Left cardiac atrium (tissue), 4 donors: ENCODE measurements at places on chromosomes 2 and 18. TPM values are rescaled to one million over a fixed set of nuclear protein-coding genes. Genes with fewer than 3 reads are reported as not detected.

GRCh38 chr18:77134611-77135010 is 2.0 kb upstream of the MBP start:
- no peak for DNase-seq

- DNase-seq: no peak
These were observed 217.7 kb upstream of the SMAD7 start for GRCh38 chr18:49168281-49168985.

- peak; percentile 66 for DNase-seq
These were observed 125.9 kb downstream of the ANTXR1 start for GRCh38 chr2:69138793-69139459.

DNA sequence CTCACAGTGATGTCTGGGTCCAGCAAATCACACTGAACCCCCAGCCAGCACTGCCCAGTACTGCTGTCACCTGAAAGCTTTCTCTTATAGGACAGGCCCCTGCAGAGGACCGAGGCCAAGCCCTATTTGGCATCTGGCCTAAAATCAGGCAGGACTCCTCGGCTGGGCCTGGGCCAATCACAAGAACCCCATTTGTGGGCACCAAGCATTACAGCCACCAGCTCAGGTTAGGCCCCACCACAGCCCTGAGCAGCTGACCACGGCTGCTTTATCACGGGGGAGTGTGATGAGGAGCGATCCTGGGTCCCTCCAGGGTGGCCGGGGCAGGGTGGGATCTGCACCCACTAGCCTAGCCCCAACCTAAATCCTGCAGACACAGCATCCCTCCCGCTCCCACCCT is 8.2 kb downstream of the BIN1 start:
- DNase-seq: peak; percentile 8

- DNase-seq: no peak
These were observed 51.3 kb downstream of the C2orf76 start for GRCh38 chr2:119315241-119315925.

GRCh38 chr2:156573710-156574109 is 137.5 kb downstream of the GPD2 start:
- DNase-seq: no peak

DNA sequence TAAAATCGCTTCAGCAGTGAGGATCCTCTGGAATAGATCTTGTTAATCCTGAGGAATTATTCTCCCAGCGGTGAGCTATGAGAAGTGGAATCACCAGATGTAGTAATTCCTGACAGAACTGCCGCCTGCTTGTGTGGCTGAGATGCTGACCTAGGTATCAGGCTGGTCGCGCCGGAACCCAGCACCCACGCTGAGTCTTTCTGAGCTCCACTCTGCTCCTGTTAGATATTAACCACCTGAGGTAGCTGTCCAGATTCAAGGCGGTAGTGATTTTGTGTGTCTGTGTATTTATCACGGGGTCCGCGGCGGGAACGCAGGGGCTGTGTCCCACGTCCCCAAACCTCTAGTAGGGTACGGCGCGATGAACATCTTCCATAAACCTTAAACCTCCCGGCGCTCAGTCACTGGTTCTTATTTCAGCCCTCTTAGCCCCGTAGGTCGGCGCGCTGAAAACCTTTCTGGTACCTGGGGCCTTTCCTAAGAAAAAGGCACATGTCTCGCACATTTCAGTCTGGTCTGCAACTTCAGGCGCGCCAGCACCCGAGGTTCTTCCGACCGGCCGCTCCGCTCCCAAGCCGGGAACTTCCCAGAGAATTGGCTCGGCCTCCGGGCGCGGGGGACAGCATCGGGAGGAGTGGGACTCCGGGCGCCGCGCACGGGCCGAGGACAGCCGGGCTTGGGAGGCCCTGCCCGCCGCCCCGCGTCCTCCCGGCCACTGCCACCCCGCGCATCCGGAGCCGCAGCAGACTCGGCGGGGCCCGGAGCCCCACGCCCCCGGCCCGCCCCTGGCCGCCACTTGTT is 542 bp upstream of the CNNM3 start:
- DNase-seq: no peak

DNA sequence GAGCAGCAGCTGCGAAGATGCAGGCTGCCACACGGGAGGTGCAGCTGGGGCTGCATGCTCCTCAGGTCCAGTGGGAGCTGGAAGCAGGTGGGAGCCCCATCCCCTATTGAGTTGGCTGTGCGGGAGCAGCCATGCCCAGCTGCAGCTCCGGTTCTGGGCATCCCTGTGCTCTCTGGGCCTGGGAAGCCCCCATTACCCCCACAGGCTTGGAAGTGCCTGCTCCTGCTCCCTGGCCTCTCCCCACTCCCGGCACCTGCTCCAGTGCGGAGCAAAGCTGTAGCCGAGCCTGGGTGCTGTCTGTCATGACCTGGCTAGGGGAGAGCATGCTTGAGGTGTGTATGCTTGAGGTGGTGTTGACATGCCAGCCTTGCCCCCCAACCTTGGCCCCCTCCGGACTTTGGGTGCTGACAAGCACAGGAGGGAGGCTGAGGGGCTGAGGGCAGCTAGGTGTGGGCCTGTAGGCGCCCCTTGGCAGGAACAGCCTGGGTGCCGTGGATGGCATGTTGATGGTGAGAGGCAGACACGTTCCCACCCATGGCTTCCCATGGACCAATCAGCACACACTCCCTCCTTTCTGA is 21.5 kb downstream of the ANKRD29 start:
- no peak for DNase-seq

DNA sequence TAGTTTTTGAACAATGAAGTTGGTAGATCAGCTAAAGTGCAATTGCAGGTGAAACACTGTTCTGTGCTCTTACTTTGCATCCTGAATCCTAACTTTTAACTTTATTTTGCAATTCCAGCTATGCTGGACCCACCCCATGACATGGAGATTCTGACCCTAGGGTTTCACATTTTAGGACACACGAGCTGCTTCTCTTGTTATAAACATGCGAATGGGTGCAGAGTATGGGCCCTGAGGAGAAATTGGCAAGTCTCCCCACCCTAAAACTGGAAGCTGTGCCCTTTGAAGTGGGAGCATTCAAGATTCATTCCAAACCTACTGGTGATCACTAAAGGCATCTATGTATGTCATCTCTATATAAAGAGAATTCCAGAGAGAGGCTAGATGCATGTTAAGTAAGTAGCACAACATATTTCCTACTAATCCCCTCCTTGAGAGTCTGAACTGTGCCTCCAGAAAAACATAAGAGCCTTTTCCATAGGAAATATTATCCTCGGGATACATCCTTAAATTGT is 794.3 kb upstream of the ZEB2 start:
- no peak for DNase-seq

GRCh38 chr2:8431446-8432125 is 250.3 kb upstream of the ID2 start:
- no peak for DNase-seq

- DNase-seq: no peak
These were observed 101.9 kb upstream of the NRP2 start for GRCh38 chr2:205580212-205580987.

- no peak for DNase-seq
These were observed 174.9 kb downstream of the NR4A2 start for GRCh38 chr2:156157670-156158069.

- no peak for DNase-seq
These were observed 100.8 kb downstream of the ASB1 start for GRCh38 chr2:238527565-238527964.

DNA sequence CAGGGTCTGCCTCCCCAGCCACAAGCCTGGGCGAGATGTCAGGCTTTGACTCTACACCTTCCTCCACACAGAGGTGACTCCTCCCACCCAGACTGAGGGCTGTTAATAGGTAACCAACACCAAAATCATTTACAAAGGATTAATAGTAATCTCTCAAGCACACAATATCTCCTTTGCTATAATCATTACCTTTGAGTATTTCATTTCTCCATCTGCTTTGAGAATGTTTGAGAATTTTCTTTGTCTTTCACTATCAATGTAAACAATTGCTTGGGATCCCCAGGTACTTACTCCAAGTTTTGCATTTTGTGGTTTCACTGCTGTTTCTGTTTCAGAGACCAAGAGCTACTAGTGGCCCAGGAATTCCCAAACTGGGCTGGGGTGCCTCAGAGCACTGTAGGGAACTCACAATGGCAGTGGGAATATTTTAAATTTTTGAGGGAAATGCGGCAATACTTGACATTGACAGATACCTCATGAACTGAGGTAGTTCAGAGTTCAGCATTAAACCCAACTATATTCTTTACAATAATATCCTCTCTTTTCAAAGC is 166.4 kb upstream of the MGAT5 start:
- DNase-seq: no peak

DNA sequence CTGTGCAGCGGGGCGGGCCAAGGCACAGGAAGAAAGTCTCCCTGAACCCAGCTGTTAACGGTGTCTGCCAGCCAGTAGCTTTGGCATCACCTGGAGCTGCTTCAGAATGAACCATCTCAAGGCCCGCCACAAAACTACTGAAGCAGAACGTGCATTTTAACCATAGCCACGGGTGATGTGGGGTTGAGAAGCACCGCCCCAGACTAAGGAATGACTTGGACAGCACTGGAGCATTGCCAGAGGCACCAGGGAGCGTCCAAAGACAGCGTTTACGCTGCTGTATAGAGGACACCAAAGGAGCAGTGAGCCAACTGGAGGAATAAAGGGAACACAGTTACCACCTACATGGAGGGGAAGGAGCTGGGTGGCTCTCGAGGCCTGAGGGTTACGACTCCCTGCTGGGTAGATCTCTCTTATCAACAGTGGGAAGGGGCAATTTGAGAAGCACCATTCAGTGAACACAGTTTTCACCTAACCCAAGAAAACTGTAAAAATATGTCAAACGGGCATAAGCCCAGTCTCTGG is 28.4 kb upstream of the LONRF2 start:
- DNase-seq: peak; percentile 24

GRCh38 chr2:152157253-152157652 is 18.3 kb downstream of the STAM2 start:
- no peak for DNase-seq

DNA sequence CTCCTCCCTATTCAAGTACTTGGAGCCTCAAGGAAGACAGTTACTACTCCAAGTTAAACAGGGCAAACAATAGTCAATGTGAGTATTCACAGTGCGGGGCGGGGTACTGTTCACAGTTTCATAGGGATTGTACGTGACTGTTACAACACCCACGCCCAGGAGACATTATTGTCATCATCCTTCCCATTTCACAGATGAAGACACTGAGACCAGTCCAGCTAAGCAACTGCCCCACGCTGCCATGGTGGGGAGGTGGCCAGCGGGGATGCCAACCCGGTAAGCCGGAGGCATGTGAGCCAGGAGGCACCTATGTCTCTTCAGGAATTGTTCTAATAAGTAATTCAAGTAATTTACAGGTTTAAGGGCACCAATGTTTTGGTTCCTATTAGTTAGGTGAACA is 982 bp downstream of the HJURP start:
- DNase-seq: no peak

- DNase-seq: no peak
These were observed 313.0 kb upstream of the MEIS1 start for GRCh38 chr2:66121946-66122345.

GRCh38 chr2:17901246-17901645 is 22.8 kb downstream of the KCNS3 start:
- DNase-seq: no peak

- DNase-seq: no peak
These were observed 329.6 kb upstream of the ACVR2A start for GRCh38 chr2:147515213-147515612.

DNA sequence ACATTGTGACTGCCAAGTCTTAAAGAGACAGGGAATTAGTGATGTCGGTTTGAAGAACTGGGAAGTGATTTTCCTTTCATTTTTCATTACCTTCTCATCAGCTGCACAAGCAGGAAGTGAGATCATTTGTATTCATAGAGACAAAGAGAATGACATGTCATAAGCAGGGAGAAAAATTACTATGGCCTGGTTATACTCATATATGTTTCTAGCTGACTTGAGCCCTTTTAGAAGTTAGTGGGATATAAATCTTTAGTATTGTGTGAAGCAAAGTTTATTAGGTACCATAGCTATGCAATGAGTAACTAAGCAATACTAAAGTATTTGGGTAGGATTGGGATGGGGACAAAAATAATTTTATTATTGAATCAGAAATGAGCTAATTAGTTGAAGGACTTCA is 284.1 kb downstream of the PID1 start:
- DNase-seq: no peak

DNA sequence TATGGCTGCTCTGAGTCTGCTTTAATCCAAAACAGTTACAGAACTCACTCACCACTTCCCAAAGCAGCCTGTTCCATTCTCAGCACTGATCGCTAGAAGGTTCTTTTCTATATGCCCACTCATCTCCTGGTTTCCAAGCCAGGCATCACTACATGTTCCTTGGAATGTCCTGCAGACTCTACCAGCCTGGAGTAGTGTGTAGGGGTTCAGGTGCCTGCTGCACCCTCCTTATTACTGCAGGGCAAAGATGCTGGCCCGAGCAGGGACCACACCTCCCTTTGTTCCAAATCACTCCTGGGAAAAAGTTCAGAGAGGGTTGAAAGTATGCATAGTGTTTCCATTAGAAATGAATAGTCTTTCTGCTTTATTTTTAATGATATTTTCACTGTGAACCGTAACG is 196.6 kb downstream of the SH3RF3 start:
- no peak for DNase-seq

GRCh38 chr2:219525533-219526232 is 11.4 kb downstream of the ASIC4 start:
- DNase-seq: no peak

DNA sequence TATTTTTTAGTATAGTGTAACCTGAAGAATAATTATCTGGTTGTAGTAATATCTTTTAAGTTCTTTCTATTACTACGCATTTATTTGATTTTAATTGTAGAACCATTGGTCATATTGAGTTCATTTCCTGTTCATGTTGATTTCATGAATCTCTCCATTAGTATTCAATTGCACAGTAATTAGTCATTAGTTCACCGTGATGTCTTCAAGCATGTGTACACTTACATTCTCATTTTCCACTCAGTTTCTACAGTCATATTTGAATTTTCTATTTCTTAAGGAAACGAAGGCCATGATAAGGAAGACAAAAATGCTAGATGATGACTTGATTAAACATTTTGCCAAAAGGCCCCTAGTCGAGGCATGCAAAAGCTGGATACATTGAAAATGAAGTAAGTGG is 333.7 kb upstream of the FANCL start:
- DNase-seq: no peak

- DNase-seq: no peak
These were observed 12.2 kb downstream of the TM4SF20 start for GRCh38 chr2:227366769-227367426.

- no peak for DNase-seq
These were observed 22.2 kb downstream of the ACVR2A start for GRCh38 chr2:147867050-147867449.

GRCh38 chr2:199462956-199463692 is 5.4 kb upstream of the SATB2 start:
- DNase-seq: peak; percentile 71

TMEM163 gene
- total RNA-seq: 11.6 TPM

REG3A gene
- not detected for total RNA-seq

M1AP gene
- 0.65 TPM for total RNA-seq

TIGD1 gene
- total RNA-seq: 2.8 TPM

CD207 gene
- total RNA-seq: 0.24 TPM

SERPINB4 gene
- not detected for total RNA-seq

RAD51AP2 gene
- 0.18 TPM for total RNA-seq

ZSWIM2 gene
- total RNA-seq: not detected

FRZB gene
- total RNA-seq: 5.3 TPM

HOXD11 gene
- total RNA-seq: not detected

CACNB4 gene
- total RNA-seq: 0.32 TPM

ABCG8 gene
- total RNA-seq: not detected
